Activated CD4-positive, alpha-beta T cell treated with anti-CD3 and anti-CD28 coated beads, Interleukin-2, amount 10 ng/mL, durations not matched to agents 7 days and 5 days (primary cell): ENCODE measurements at places on chromosomes 2 and 18. TPM values are rescaled to one million over a fixed set of nuclear protein-coding genes. Genes with fewer than 3 reads are reported as not detected.

Gene MC5R
- total RNA-seq = not detected

Gene MOGAT1
- not detected for total RNA-seq

Gene RAB17
- not detected for total RNA-seq

Gene STARD6
- total RNA-seq = not detected
